ENCODE measurements at places on chromosomes 1 and 21. TPM values are rescaled to one million over a fixed set of nuclear protein-coding genes. Genes with fewer than 3 reads are reported as not detected.

GRCh38 chr1:22618056-22618455, 18.4 kb upstream of the C1QA start:
- DNase-seq = no peak

Gene TRIM67
- not detected for total RNA-seq

GRCh38 chr1:214665606-214666110, 62.7 kb downstream of the CENPF start:
- no peak for DNase-seq

- DNase-seq = peak; percentile 61
Measured at GRCh38 chr1:211648980-211649934, 26.2 kb downstream of the NEK2 start.

DNA sequence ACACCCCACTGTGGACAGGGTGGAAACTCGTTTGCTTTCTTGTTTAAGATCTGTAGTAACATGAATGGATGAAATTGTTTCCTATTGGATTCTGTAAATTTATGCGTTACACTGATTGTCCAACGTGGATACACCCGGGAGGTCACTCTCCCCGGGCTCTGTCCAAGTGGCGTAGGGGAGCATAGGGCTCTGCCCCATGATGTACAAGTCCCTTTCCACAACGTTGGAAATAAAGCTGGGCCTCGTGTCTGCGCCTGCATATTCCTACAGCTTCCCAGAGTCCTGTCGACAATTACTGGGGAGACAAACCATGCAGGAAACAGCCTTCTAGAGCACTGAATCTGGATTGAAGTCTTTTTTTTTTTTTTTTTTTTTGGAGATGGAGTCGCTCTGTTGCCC, 1.4 kb downstream of the RCC1 start:
- DNase-seq = no peak

DNA sequence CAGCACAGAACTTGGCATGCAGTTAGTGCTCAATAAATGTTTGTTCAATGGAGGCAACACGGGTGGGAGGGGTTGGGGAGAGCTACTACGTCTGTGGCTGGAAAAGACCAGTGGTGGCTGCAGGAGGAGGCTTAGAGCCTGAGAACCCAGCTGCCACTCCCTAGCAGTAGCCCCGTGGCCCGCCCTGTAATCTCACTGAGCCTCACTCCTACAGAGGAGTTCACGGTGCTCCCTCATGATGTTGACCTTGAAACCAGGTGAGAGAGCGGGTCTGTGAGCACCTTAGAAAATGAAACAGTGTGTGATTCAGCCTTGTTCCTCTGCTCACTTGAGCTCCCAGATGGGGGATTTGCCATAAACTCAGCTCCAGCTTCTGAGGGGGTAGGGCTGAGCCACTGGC, 299.6 kb downstream of the NPHP4 start:
- no peak for DNase-seq

- DNase-seq = no peak
Measured at GRCh38 chr1:179101566-179101965, 19.7 kb downstream of the TOR3A start.

DNA sequence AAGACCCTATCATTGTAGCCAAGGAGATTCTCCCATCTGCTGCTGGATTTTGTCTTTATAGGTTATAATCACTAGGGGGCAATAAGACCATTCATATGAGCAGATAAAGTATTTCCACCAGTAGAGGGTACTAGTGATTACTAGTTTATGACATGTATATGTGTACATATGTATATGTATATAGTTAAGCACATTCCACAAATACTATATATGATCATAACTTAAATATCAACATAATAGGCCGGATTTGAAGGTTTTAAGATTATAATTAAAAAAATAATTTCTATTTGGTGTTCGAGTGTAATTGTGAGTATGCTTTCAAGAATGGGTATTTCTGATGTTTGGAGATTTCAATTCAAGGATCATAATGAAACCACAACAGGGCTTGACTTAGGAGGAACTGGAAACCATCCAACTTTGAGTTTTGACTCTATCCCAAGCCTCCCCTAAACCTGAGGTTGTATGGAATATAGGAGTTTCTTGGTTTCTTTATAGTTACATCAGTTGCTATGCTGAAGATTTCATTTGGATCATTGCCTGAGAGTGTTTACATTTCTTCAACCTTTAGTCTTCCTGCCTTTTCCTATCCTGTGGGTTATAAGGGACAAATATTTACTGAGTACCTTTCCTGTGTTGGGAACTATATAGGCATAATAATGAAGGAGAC, 16.9 kb downstream of the TCEANC2 start:
- DNase-seq = no peak

Gene NEXN
- 49.2 TPM for total RNA-seq

- no peak for DNase-seq
Measured at GRCh38 chr1:159023723-159024122, 14.0 kb downstream of the IFI16 start.

Gene RAB13
- total RNA-seq = 82.5 TPM

Gene NFASC
- total RNA-seq = 12.3 TPM

- DNase-seq = no peak
Measured at GRCh38 chr21:45856442-45856841, 125.1 kb upstream of the COL6A1 start.

Data from mucosa of descending colon (tissue), 3 donors.